ENCODE measurements at places on chromosomes 16 and 17.

GRCh38 chr16:1096169-1097082 is at the start of gene C1QTNF8:
C1QTNF8 (minus strand) TSS chr16:1096244; CDS start chr16:1094922, 1,322 bp downstream.
- no peak for DNase-seq

- peak; percentile 26 for DNase-seq
Observed at GRCh38 chr16:81634380-81635062, 144.6 kb upstream of the PLCG2 start.

- DNase-seq: no peak
Observed at GRCh38 chr17:64190472-64190871, 60.5 kb upstream of the ERN1 start.

- DNase-seq: no peak
Observed at GRCh38 chr17:37092071-37092470, 143.3 kb downstream of the AATF start.

GRCh38 chr17:2937331-2938003 is 125.9 kb downstream of the OR1D5 start:
- no peak for DNase-seq

GRCh38 chr17:48612854-48613691 is 2.0 kb downstream of the HOXB8 start:
- DNase-seq: no peak

- peak; percentile 7 for DNase-seq
Observed at GRCh38 chr17:70521821-70522256, 352.5 kb downstream of the KCNJ2 start.
